ENCODE measurements at places on chromosomes 5 and 9. TPM values are rescaled to one million over a fixed set of nuclear protein-coding genes. Genes with fewer than 3 reads are reported as not detected.

TMEM174 gene
- not detected for total RNA-seq

RMRP gene
- total RNA-seq: 33,640 TPM

LIX1 gene
- not detected for total RNA-seq

OGN gene
- total RNA-seq: 2.0 TPM

LCN1 gene
- not detected for total RNA-seq

SH2D3C gene
- total RNA-seq: 1.1 TPM

SV2C gene
- under 0.01 TPM for total RNA-seq

CRHBP gene
- 0.13 TPM for total RNA-seq

FOXD4 gene
- 0.06 TPM for total RNA-seq

SLC12A7 gene
- 12.4 TPM for total RNA-seq

IL4 gene
- not detected for total RNA-seq

OTP gene
- not detected for total RNA-seq

SMIM33 gene
- not detected for total RNA-seq

TMC1 gene
- total RNA-seq: 0.93 TPM

LCP2 gene
- not detected for total RNA-seq

C8G gene
- total RNA-seq: 0.13 TPM

F2RL1 gene
- 7.5 TPM for total RNA-seq

TRMT10B gene
- 4.6 TPM for total RNA-seq

HNRNPA0 gene
- 7.5 TPM for total RNA-seq

SLC36A3 gene
- not detected for total RNA-seq

CCNI2 gene
- total RNA-seq: not detected

KIF20A gene
- 69.1 TPM for total RNA-seq

NXNL2 gene
- total RNA-seq: 0.81 TPM

Measured in aortic smooth muscle cell (primary cell).